ENCODE measurements at places on chromosomes 5 and 9. TPM values are rescaled to one million over a fixed set of nuclear protein-coding genes. Genes with fewer than 3 reads are reported as not detected.

KIF12 gene
- under 0.01 TPM for total RNA-seq

AFAP1L1 gene
- total RNA-seq: 10.1 TPM

SPEF2 gene
- total RNA-seq: 5.5 TPM

NR5A1 gene
- not detected for total RNA-seq

FSTL4 gene
- not detected for total RNA-seq

ARL10 gene
- 14.9 TPM for total RNA-seq

LCN2 gene
- total RNA-seq: not detected

PCDHA1 gene
- under 0.01 TPM for total RNA-seq

CD274 gene
- total RNA-seq: 2.9 TPM

GFI1B gene
- total RNA-seq: not detected

ROR2 gene
- 26.4 TPM for total RNA-seq

IL3 gene
- not detected for total RNA-seq
